Suppressor macrophage (primary cell): ENCODE measurements at places on chromosomes 1 and 21.

- no peak for DNase-seq
Observed at GRCh38 chr1:89608319-89608983, 24.5 kb upstream of the LRRC8C start.

DNA sequence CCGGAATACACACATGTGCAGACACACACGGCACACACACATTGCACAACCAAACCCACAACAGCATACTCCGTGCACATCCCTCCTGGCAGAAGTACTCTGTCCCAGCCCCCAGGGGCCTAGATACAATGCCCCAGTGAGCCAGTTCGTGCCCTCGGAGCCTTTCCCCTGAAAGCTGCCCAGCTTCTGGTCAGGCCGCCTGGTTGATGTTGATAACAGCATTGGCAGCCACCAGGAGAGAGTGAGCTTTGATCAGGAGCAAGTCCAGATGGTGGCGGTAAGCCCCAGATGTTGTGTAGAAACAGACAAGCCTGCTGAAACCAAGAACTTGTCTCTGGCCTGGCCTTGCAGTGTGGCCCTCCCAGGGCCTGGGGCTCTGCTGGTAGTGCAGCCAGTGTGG lies 109.1 kb downstream of the GRIK3 start:
- no peak for DNase-seq

- no peak for DNase-seq
Observed at GRCh38 chr1:32969566-32969965, 5.0 kb upstream of the RNF19B start.

GRCh38 chr1:15522551-15522950 lies 1.5 kb downstream of the CASP9 start:
- no peak for DNase-seq

GRCh38 chr1:43937179-43937865 lies 3.7 kb downstream of the ARTN start:
- DNase-seq: no peak

- peak; percentile 69 for DNase-seq
Observed at GRCh38 chr1:230112131-230112701, 45.2 kb downstream of the GALNT2 start.

- peak; percentile 24 for DNase-seq
Observed at GRCh38 chr1:206854401-206855129, 10.9 kb upstream of the IL20 start.

GRCh38 chr1:111236806-111237205 lies 9.3 kb downstream of the CHI3L2 start:
- no peak for DNase-seq

DNA sequence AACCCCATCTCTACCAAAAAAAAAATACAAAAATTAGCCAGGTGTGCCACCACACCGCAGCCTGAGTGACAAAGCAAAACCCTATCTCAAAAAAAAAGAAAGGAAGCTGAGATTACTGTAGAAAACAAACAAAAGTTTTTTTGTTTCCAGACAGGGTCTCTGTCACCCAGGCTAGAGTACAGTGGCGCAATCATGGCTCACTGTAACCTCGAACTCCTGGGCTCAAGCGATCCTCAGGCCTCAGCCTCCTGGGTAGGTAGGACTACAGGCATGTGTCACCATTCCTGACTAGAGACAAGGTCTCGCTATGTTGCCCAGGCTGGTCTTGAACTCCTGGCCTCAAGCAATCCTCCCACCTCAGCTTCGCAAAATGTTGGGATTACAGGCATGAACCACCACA lies 2.8 kb upstream of the PYGO2 start:
- no peak for DNase-seq

DNA sequence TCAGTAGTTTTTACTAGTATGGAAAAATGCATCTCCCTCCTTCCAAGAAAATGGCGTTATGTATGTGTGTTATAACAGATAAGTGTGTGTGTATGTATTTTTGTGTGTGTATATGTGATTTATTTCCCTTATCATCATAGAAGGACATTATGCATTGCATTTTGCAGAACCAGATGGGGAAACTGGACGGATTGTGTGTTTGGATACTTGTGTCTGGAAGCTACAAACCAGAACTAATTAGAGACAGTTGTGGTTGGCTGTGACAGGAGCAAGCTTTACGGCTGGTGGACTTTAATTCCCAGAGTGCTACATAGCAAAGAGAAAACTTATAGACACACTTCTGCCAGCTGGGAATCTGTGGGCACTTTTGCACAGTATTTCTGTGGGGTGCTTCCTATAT lies 162.5 kb downstream of the RWDD3 start:
- DNase-seq: no peak

GRCh38 chr1:160818207-160818937 lies 22.4 kb downstream of the LY9 start:
- DNase-seq: no peak

GRCh38 chr1:174022976-174023277 lies 770 bp upstream of the RC3H1 start:
- no peak for DNase-seq
